ENCODE measurements at places on chromosomes 1 and 21. TPM values are rescaled to one million over a fixed set of nuclear protein-coding genes. Genes with fewer than 3 reads are reported as not detected.

The FMOD gene
- 0.92 TPM for total RNA-seq

The SAMSN1 gene
- 10.1 TPM for total RNA-seq

The S100A1 gene
- total RNA-seq, result 2.1 TPM

The CASZ1 gene
- total RNA-seq, result 2.3 TPM

The AIRE gene
- total RNA-seq, result 0.23 TPM

The IL22RA1 gene
- total RNA-seq, result not detected

The SLC39A1 gene
- total RNA-seq, result 25.1 TPM

The PPIAL4G gene
- 0.46 TPM for total RNA-seq

The RBP7 gene
- not detected for total RNA-seq

The ARHGEF11 gene
- total RNA-seq, result 48.7 TPM

The S100A14 gene
- not detected for total RNA-seq

The DCST2 gene
- 0.46 TPM for total RNA-seq

The PCBP3 gene
- total RNA-seq, result 13.8 TPM

The KRTAP15-1 gene
- total RNA-seq, result not detected

The FLG gene
- total RNA-seq, result not detected

The DNAH14 gene
- total RNA-seq, result 74.0 TPM

The FCAMR gene
- total RNA-seq, result not detected

The SYT14 gene
- total RNA-seq, result 45.2 TPM

The TRIM58 gene
- total RNA-seq, result 8.3 TPM

The ANKRD34A gene
- 2.5 TPM for total RNA-seq

The SAMD13 gene
- total RNA-seq, result 7.8 TPM

The RIMS3 gene
- 49.6 TPM for total RNA-seq

The HENMT1 gene
- total RNA-seq, result 37.8 TPM

The HSPB7 gene
- 0.23 TPM for total RNA-seq

The FOXD3 gene
- total RNA-seq, result not detected

The SPRR5 gene
- total RNA-seq, result not detected

The CORT gene
- total RNA-seq, result 6.7 TPM

The SLC22A15 gene
- total RNA-seq, result 28.6 TPM

The MAP1LC3C gene
- 1.6 TPM for total RNA-seq

The IQGAP3 gene
- total RNA-seq, result 3.5 TPM

The TEDDM1 gene
- total RNA-seq, result not detected

The KIAA0319L gene
- total RNA-seq, result 68.3 TPM

The SPRR1A gene
- not detected for total RNA-seq

The HFM1 gene
- total RNA-seq, result 28.8 TPM

The ADAM30 gene
- total RNA-seq, result not detected

The F13B gene
- not detected for total RNA-seq

The LCE3E gene
- not detected for total RNA-seq

The PRKAA2 gene
- total RNA-seq, result 39.9 TPM

The KRTAP21-2 gene
- not detected for total RNA-seq

The GON4L gene
- total RNA-seq, result 47.7 TPM

The PGLYRP4 gene
- total RNA-seq, result not detected

The DCST1 gene
- not detected for total RNA-seq

All from diencephalon (tissue), 1 donor.